Stimulated activated memory B cell treated with anti-CD40 and anti-IgM and Interleukin-4, amounts not matched to agents 10 μg/mL and 1 μg/mL and 100 μg/mL, for 72 hours (primary cell): ENCODE measurements at places on chromosomes 16 and 17.

- ATAC-seq = no peak
Measured at GRCh38 chr17:56995766-56996165, 17.8 kb downstream of the SCPEP1 start.

DNA sequence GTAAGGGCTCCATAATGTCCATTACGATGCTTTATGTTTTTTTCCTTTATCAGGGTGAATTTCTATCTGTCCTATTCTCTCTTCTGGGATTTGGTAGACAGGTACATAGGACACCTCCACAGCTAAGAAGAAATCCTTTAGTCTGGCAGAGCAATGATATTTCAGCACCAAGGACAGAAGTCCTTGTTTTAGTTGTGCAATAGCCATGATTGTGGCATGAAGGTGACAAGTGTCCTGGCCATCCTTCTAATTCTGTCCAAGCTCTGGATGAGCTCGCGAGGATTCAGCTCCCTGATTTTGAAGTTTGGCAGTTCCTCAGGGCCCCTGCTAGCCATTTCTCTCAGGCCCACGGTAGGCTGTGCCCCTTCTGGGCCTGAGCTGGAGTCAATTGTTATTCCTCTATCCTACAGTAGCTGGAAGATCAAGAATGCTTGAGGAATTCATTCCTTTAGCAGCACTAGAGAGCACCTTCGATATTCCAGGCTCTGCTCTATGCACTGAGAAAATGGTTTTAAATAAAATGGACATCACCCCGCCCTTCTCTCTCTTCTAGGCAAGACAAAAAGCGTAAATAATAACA, 320.8 kb downstream of the XYLT1 start:
- ATAC-seq = no peak

- no peak for ATAC-seq
Measured at GRCh38 chr16:54140788-54141136, 145.8 kb downstream of the IRX3 start.

DNA sequence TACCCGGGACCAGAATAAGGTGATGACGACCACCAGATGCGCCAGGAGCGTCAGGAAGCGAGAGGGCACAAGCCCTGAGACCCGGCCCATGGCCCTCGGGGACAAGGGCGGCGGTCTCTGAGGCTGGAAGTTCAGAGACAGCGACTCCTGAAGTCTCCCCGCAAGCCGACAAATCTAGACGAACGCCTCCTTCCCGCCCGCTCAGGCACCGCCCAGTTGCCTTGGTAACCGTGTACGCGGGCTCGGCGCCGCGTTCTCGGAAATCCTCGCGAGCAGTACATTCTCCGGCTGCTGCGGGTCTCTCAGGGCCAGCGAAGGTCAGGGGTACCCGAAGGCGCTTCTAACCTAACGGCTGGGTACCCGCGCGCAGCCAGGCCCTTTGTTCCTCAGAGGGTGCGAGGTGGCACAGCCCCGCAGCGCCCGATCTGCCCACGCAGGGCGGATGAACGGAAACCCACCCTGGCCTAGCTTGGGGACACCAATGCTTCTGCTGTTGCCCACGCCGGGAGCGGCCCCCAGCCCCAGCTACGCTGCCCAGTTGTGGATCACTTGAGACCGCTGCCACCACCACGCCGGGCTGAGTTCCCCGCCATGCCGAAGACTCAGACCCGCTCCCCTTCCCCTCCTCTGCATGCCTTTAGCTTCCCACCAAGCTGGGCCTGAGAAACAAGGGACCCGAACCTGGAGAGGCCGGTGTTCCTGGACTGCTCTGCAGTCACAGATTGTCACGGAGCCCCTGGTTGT, at the start of gene TMEM107:
TSS of gene TMEM107 (minus strand) at position 184 of the 744 bp plus-strand sequence. CDS start at position 90, 94 bp downstream.
- ATAC-seq = peak; percentile 70

- ATAC-seq = no peak
Measured at GRCh38 chr16:11118479-11118878, 137.5 kb downstream of the SOCS1 start.

DNA sequence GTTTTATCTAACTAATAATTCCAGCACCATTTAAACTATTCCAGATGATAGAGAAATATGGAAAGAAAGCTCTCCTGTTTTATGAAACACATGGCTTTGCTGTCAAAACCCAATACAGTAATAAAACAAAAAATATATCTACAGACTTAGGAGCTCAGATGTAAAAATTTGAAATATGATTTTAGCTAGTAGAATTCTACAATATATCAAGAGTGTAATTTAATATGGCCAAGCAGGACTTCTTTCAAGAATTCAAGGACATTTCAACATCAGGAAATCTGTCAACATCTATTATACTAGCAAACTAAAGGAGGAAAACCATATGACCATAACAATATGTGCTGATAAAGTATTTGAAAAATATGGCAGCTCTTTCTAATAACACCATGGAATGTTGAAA, 57.5 kb downstream of the CCDC182 start:
- no peak for ATAC-seq

DNA sequence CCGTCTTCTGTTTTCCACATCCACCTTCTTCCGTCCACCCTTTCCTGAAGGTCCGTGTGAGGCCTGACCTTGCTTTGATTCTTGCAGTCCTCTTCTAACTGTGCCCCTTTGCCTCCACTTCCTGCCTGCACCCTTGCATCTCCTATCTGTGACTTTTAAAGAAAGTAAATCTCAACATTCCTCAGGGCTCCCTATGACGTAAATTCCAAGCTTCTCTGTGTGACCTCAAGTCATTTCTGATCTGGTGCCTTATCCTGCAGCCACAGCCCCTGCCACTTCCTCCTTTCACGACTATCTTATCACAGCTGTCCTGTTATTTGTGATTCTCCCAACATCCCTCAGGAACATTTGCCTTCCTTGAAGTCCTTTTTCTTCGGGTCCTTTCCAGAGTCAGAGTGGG, 520.5 kb downstream of the CDH13 start:
- ATAC-seq = no peak

DNA sequence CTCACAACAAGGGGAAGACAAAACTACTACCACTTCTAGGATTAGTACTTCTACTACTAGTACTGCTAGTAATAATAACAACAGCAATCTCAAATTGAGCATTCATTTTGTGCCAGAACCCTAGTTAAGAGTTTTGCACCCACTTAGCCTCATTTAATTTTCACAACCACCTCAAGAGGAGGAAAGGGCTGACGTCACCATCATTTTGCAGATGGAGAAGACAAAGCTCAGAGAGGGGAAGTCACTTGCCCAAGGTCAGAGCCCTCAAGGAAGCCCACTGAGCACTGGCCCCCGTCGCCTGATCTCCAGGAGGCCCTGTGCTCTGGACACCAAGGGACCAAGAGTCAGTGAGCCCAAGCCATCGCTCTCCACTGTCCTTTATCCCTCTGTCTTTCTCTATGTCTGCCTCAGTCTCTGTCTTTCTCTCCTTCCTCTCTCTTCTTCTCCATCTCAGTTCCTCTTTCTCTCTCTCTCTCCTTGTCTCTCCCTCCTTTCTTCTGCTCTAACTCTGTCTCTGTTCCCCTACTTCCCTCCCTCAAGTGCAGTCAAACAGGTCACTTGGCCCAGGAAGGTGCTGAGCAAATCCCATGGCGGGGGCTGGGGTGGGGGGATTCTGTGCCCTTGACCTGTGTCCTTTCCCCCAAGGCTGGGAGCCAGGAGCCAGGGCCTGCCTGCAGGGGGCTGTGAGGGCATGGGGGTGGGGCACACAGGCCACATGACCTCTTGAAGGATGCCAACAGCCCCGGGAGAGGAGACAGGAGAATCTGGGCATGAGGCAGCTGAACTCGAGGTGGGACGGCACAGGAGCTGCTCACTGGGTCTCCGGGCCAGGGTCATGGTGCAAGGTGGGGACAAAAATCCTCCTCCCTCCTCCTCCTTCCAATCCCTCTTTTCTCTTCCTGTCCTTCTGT, 11.2 kb upstream of the NGFR start:
- no peak for ATAC-seq

DNA sequence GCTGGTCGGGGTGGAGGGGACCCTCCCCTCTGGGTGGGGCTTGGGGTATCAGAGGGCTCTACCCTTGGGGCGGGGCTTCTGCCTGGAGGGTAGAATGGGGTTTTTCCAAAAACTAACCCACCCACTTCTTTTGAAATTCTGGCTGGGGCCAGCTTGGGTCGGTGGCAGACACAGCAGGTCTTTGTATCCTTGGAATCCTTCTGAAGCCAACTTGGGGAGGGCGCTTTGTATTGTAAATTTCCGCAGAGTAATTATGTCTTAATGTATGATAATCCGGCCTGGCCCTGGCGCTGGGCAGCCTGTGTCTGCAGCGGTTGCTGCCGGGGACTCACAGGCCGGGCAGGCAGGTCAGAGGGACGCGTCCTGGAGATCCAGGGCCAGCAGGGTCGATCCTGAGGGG, 33.9 kb upstream of the GSE1 start:
- ATAC-seq = no peak

- peak; percentile 1 for ATAC-seq
Measured at GRCh38 chr16:68073902-68074760, 11.0 kb upstream of the NFATC3 start.

DNA sequence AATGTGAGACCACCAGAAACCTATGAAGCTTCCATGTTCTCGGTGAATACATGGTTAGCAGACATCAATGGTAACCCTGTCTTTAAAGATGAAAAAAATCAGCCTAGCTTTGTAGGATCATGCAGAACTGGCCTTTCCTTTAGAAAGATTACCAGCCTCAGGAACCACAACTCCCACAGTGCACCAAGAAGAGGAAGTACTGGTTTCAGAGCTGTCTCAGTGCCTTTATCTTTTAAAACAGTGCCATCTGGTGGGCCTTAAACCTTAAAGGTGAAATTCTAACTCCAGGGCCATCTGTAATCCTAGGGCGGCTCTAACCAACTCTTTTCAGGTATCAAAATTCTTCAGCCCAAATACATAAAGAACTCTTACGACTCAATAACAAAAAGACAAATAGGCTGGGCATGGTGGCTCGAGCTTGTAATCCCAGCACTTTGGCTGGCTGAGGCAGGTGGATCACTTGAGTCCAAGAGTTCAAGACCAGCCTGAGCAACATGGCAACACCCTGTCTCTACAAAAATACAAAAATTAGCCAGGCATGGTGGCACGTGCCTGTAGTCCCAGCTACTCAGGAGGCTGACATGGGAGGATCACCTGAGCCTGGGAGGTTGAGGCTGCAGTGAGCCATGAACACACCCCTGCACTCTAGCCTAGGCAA, 5.4 kb downstream of the ATPAF2 start:
- ATAC-seq = peak; percentile 88

- ATAC-seq = peak; percentile 60
Measured at GRCh38 chr16:85479972-85480726, 133.0 kb upstream of the GSE1 start.

DNA sequence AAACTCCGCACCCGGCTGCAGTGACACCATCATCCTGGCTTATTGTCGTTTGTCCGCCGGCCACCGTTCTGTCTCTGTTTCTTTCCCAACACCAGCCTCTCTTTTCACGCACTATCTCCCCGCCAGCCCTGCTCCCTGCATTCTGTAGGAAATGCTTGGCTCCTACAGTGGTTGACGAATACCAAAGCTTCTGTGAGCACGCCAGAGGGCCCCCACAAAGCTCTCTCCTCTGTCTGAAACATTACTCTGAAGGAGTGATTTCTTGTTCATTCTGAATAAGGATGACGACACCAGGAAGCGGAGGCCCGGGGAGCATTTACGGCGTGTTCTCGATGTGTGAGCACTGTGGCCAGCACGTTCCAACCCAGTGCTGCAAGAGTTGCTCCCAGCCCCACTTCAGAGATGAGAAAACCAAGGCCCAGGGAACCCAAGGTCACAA, 58.8 kb downstream of the ADCY9 start:
- ATAC-seq = no peak

- no peak for ATAC-seq
Measured at GRCh38 chr16:9042964-9043680, 48.3 kb upstream of the HAPSTR1 start.

GRCh38 chr17:47897561-47897960, 1.5 kb downstream of the SP2 start:
- ATAC-seq = no peak

- ATAC-seq = peak; percentile 91
Measured at GRCh38 chr17:44279666-44280391, 11.9 kb upstream of the SLC4A1 start.

DNA sequence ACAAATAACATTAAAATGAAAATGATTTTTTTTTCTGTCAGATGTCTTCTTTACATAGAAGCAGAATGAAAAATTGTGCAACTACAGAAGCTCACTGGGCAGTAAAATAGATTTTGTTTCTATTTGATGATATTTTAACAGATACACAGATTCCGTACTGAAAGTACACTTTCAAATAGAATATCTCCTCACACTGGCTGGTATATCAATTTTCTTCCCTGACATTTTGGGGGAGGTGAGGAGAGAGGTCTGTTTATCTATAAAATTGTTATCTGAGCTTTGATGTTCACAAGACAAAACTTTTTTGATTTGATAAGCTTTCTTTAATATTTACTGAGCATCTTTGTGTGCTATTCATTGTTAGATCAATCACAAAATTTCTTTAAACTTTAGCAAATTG, 124.3 kb upstream of the NACA2 start:
- ATAC-seq = no peak

- ATAC-seq = no peak
Measured at GRCh38 chr17:59631276-59631675, 11.6 kb downstream of the CLTC start.

DNA sequence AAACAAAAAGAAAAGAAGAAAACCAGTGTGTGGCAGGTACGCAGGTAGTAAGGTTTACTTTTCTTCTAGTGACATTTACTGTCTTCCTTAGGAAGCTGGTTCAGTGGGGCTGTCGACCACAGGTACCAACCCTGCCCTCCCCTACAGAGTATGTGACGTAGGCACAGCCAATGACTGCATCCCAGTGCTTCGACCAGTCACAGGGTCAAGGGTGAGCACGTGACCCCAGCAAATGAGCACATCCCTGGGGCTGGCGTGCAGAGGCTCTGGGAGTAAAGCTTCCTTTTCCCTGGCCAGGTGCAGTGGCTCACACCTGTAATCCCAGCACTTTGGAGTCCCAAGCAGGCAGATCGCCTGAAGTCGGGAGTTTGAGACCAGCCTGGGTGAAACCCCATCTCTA, 38.9 kb upstream of the PLCG2 start:
- peak; percentile 87 for ATAC-seq

DNA sequence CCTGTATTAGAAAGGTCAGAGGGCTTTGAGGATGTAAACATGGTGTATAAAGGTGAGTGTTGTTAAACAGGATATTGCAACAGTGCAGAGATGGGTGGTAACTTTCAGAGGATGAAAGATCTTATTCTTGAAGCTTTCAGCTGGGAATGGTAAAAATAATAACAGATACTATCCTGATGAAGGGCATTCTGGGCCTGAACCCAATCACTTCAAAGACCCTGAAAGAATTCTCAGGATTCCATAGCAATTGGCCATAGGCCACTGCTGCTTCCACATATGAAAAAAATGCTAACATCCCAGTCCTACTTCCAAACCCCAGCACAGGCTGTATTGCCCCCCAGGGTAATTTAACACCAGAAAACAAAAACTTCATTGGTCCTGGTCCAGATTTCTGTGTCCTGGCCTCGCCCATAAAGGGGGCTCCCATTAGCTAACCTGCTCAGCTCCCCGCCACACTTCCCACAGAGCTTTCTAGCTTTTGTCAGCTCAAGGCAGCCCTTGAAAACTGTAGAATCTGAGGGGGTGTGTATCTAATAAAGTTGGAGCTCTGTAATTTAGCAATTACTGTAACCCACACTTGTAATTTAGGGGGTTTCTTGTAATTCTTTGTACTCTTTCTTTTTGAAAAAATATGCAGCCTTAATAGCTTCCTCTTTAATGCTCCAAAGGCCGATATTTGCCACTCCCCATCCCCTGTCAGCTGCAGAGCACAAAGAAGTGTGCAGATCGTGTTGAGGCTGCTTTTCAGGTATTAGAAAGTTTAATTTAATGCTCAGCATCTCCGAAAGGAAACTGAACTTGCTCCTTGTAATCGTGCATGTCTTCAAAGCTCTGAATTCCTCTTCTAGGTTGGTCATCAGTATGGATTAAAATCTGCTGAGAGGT, 371.5 kb downstream of the SEC14L1 start:
- ATAC-seq = no peak

- no peak for ATAC-seq
Measured at GRCh38 chr17:82022310-82022980, at the start of gene CENPX. Gene CENPX, minus strand, starts transcription at chr17:82022878. Its CDS starts 17 bp downstream, at chr17:82022861.
